ENCODE measurements at places on chromosomes 12 and 14.

DNA sequence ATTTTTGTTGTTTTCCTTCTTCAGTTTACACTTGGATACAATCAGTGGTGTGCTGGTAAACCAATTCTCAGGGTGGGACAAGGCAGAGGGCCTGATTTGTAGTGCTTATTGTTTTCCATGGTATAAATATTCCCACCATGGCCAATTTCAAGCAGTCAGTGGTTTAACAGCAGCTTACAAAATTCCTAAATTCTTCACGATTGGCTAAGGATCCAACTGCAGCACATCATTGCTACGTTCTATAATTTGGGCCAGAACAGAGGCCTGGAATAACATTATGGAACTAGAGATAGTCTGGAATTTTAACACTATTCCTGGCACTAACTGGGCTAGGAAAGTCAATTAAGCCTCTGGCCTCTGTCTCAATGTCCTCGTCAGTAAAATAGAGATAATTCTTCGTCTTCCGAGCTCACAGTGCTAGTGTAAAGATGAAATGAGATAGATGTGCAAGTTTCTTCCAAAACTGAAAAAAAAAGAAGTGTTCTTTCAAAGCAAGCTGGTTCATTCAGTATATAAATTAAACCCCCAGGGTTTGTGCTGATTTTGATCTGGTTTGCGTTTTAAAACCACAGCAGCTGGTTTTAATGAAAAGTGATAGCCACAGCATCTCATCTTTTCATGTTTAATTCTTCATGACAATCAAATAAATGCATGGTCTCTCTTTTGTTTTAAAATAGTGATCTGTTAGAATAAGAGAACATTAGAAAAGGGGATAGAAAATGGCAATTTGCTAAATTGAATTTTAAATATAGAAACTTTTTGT is 104.1 kb downstream of the EPS8 start:
- DNase-seq: no peak

GRCh38 chr14:80364274-80364673 is 153.0 kb upstream of the DIO2 start:
- DNase-seq: no peak

DNA sequence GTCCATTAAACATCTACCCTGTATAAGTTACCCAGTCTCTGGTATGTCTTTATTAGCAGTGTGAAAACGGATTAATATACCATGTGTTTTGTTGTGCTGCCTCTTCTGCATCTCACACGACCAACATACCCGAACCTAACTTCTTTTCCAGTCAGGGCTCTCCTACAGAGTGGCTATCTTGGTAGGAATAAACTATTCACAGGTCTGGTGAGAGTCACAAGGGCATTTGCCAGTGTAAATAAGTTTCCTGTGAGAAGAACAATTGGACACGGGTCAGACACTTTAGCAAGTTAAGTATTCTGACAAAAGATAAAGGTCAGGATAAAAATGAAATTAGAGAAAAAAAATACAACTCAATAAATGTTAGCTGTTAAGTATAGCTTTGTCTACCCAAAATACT is 60.9 kb downstream of the MYF5 start:
- DNase-seq: no peak

GRCh38 chr14:68349900-68350629 is 442.8 kb downstream of the ZFP36L1 start:
- no peak for DNase-seq

DNA sequence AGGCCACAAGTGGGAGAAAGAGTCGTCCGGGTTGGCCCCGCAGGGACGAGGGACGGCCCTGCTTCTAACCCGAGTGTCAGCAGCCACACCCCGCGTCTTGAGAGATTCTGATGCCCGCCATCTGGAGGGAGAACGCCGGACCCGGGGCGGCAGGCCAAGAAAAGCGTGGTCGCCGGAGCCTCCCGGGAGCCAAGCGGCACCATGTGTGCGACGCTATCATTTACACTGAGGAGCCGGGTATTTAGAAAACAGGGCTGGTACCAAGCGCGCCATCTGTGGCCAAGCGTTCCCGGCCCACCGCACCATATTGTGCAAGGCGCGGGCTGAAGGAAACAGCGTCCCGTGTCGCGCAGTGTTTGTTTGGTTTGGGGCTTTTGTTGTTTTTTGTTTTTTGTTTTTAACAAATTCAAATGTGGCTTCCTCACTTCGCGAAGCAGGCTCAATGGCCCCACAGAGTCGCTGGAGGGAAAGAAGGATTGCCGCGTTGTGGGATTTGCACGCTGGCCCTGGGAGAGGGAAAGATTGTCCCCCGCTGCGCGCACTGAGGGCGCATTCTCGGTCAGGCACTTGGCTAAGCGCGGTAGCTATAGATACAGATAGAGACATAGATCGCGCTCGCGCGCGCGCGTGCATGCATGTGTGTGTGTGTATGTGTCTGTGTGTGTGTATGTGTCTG is 153.8 kb downstream of the BCL11B start:
- DNase-seq: peak; percentile 76

DNA sequence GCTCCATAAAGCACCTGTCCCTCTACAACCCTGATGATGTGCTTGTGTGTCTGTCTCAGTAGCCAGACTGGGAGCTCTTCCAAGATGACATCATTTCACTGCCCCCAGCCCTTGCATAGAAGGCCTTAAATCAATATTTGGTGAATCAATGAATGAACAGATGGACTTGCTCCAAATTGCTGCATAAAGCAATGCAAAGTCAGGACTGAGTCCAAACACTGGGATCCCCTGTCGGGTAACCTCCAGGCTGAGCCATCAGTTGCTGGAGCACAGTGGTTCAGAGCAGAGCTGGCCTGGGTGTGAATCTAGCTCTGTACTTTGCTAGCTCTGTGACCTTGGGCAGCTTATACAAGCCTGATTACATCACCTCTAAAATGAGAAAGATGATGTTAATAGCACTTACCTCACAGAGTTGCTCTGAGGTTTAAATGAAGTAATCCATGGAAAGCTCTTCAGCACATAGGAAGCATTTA is 120.3 kb upstream of the VASH1 start:
- DNase-seq: no peak

- no peak for DNase-seq
Measured at GRCh38 chr14:24673059-24673458, 39.1 kb upstream of the GZMB start.

DNA sequence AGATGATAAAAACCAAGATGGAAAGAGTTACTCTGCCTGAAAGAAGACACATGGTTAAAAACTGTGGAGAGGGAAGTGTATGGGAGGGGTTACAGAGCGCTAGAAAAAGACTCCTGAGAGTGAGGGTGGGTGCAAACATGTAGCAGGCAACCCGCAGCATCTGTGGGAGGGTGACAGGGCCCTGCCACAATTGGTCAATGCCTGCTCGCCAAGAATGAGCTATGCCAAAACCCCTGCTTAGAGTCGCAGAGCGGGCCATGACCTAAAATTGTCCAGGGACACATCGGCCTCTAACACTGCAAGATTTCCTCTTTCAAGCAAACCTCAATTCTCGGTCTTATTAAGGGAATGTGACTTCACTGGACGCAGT is 700 bp downstream of the PRKAG1 start:
- DNase-seq: no peak

GRCh38 chr14:103886304-103887169 is 39.2 kb upstream of the PPP1R13B start:
- DNase-seq: no peak

DNA sequence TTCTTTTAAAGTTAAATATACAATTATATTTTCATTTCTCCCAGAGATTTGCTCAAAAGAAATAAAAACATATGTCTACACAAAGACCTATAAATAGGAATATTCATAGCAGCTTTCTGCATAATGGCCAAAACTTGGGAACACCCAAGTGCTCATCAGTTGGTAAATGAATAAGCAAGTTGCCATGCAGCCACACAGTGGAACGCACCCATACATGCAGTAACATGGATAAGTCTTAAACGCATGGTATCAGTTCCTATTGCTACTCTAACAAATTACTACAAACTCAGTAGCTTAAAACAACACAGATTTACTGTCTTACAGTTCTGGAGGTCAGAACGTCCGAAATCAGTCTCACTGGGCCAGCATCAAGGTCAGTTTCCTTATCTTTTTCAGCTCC is 78.5 kb downstream of the DPF3 start:
- DNase-seq: no peak

GRCh38 chr12:103279444-103279843 is 216.3 kb downstream of the C12orf42 start:
- DNase-seq: no peak

DNA sequence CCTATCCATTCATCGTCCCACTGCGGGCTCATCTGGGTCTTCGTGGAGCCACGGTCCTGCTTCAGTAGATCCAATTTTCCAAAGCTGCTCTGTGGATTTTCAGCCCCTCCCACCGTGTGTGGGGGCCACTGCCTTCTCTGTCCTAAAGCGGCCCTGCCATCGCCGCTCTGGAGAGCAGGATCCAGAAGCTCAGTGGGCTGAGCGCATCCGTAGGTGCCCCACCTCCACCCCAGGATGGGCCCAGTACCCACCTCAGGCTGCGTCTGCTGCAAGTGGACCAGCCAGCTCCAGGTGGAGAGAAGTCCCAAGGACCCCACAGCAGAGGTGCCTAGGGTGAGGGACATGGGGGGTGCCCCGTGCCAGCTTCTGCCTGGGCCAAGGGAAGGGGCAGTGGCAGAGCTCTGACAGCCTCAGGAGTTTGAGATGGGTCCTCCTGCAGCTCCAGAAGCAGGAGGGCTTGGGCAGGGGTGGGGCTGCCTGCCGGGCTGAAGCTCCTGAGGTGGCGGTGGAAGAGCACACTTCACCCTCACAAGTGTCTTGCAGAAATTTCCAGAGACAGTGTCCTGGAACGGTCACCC is 148.1 kb upstream of the C14orf180 start:
- no peak for DNase-seq

DNA sequence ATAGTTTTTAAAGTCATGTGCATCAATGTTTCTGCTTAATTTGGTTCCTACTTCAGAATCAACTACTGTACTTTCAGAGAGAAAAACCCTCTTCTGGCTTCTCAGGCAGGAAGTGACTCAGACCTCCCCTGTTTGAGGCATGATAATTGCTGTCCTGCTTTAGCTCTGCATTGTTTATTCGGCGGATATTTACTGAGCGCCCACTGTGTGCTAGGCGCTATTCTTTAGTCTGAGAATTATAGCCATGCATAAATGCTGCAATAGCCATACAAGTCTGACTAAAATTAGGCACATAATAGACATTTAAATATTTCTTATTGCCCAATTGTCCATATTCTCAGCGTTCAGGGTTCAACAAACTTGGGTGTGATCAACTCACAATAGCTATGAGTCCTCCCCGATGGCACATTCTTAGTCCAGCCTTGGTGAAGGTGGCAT is 6.1 kb upstream of the AMIGO2 start:
- DNase-seq: peak; percentile 51

DNA sequence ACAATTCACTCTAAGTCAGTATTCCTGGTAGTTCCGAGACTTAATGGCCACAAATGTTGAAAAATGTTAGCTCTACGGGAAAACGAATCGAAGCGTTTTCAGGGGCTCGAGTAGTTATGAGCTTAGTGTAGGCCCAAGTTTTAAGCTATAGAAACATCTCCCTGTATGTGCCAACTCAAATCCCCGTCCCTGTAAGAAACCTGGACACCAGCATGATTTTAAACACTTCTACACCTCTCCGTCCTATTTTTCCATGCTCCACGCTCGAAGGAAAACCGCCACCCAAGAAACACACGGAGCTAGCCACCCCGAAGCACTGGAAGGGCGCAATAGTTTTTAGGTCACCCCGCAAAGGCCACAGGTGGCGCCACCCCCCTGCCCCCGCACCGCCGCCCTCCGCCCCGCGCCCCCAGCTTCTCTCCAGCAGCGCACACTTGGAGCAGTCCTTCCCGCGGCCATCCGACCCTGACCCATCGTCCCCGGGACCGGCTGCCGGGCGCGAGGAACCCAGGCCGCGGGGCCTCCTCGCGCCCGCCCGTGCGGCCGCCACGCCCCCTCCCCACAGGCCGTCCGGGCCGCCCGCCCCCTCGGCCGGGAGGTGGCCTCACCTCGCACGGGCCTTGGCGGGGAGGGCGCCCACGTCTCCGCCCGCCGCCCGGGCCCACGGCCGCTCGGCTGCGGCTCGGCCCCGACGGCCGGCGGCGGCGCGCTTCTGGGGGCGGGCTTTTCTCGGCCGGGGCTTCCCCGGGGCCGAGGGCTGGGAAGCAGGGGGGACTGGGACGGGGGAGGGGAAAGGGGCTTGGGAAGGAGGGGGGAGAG is 522 bp downstream of the R3HDM2 start:
- DNase-seq: no peak

- DNase-seq: peak; percentile 11
Measured at GRCh38 chr12:107634530-107634929, 51.1 kb upstream of the PWP1 start.

GRCh38 chr14:49114161-49114893 is 471.9 kb downstream of the RPS29 start:
- DNase-seq: no peak

DNA sequence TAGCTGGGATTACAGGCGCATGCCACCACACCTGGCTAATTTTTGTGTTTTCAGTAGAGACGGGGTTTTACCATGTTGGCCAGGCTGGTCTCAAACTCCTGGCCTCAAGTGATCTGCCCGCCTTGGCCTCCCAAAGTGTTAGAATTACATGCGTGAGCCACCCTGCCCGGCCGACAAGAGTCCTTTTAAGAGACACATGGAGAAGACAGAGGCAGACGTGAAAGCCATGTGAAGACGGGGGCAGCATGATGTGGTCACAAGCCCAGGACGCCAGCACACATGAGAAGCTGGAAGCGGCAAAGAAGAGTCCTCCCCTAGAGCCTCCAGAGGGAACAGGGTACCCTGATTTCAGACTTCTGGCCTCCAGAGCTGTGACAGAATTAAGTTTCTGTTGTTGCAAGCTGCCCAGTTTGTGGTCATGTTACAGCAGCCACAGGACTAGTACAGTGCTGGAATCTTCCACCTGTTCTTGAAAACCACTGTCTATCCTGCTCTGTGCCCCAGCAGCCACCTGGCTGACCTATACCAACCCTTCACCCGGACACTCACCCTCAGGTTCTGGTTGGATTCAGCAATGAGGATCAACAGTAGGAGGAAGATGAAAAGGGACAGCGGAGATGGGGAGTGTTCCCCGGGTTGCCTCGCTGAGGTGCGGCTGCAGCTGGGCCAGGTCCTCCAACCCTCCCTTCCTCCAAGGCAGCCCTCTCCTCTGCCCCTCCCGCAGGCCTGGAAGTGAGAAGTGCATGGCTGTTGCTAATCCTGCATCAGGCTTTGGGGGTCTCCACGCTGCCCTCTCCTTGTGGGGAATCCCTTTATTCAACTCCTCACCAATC is 16.9 kb downstream of the VPS37B start:
- no peak for DNase-seq

GRCh38 chr12:111276146-111276545 is 92.7 kb downstream of the PHETA1 start:
- DNase-seq: no peak

DNA sequence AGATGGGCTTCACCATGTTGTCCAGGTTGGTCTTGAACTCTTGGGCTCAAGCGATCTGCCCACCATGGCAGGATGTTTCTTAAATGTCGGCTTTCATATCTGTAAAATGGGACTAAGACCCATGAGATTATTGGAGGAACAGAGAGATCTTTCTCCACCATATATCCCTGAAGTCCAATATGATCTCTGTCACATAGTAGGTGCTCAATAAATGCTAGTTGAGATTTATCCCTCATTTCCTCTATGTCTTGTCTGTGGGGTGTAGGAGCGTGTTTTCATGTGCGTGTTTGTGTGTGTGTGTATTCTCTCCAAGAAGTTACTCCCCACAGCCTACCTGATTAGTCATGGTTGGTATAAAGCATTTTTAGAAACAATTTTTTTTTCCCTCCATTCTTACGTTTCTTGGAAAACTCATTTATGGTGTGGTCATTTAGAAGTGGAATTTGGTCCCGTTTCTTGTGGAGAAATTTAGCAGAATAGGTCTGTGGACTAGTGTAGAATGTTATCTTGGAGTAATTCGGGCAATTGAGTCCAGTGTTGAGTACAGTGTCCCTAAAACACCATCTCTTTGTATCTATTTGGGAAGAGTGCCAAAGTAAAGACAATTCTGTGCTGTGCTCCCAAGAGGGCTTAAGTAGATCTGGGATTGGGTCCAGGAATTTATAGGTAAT is 4.3 kb downstream of the STRAP start:
- no peak for DNase-seq
